Retina (tissue), 1 donor: ENCODE measurements at places on chromosomes 16 and 17.

- DNase-seq: no peak
These were observed 6.5 kb downstream of the MSLN start for GRCh38 chr16:766820-767640.

GRCh38 chr16:88763502-88764053 is 21.4 kb downstream of the PIEZO1 start:
- no peak for DNase-seq

- no peak for DNase-seq
These were observed 68.1 kb upstream of the ZNF750 start for GRCh38 chr17:82907797-82908542.

GRCh38 chr16:1772362-1772907 is at the start of gene EME2:
Gene EME2, plus strand, starts transcription at chr16:1772810. Its CDS starts 418 bp downstream, at chr16:1773228.
- DNase-seq: no peak

GRCh38 chr17:57368637-57369336 is 112.5 kb downstream of the MSI2 start:
- no peak for DNase-seq

GRCh38 chr17:9356488-9356911 is 219.1 kb downstream of the STX8 start:
- peak; percentile 23 for DNase-seq

GRCh38 chr16:75578725-75579124 is 12.5 kb downstream of the GABARAPL2 start:
- no peak for DNase-seq

DNA sequence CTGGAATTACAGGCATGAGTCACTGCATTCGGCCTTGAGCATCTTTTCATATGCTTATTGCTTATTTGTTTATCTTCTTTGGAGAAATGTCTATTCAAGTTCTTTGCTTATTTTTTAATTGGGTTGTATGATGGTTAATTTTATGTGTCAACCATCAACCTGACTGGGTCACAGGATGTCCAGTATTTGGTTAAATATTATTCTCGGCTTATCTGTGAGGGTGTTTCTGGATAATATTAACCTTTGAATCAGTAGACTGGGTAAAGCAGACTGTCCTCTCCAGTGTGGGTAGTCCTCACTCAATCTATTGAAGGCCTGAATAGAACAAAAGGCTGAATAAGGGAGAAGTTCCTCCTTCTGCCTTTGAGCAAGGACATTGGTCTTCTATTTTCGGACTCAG is 142.0 kb downstream of the SSH2 start:
- no peak for DNase-seq

DNA sequence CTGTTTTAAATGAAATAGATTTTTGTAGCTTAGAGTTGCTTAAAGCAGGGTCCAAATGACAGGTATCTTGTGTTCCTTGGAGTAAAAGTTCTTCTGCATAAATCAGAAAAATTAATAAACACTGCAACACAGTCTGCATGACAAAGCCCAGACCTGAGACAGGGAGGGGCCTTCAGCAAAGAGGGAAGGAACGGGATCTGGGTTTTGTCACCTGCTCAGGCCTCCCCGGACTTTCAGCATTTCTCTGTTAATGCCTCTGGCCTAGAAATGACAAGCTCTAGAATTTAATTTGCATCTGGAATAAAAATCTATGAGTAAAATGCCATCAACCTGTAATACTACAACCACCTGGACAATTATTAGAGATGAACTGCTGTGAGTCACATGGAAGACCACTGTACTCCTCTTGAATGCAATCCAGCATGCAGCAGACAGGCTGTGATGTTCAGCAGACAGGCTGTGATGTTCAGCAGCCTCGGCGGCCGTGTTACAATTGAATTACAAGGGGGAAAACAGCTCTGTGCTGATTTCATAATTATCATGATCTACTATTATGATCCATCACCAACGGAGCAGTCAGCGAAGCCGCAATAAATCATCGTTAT is 170.2 kb downstream of the TOX3 start:
- no peak for DNase-seq

- DNase-seq: no peak
These were observed 407 bp upstream of the TMEM94 start for GRCh38 chr17:75456039-75456416.

DNA sequence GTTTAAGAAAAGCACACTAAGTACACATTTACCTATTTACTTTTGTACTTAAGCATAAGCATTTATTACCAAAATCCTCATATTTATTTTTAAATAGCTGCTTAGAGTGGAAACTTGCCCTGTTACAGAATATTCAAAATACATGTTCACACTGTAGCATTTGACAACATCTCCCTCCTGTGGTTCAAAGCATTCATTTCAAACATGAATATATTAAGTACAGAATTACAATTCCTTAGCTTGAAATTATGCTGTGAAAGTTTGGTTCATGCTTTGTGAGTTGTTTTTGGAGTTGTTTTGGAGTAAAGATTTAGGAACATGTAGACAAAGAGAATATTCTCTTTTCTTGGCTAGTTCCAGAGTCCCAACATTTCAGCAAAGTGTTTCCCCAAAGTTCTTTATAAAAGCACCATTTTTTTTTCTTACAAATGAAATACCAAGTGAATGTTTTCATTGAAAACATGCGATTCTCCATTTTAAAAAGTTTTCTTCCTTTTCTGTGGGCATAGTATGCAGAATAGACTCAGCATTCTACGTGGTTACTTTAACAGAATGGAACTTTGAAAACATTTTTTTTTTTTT is 33.2 kb downstream of the TUBD1 start:
- DNase-seq: no peak

GRCh38 chr16:2178321-2179106 is 17.9 kb downstream of the CASKIN1 start:
- DNase-seq: no peak

GRCh38 chr17:82519971-82520903 is 705 bp downstream of the FOXK2 start:
- peak; percentile 54 for DNase-seq

- no peak for DNase-seq
These were observed 61.3 kb upstream of the SIAH1 start for GRCh38 chr16:48446534-48446920.

- DNase-seq: no peak
These were observed 16.0 kb upstream of the TANC2 start for GRCh38 chr17:62950067-62950466.

DNA sequence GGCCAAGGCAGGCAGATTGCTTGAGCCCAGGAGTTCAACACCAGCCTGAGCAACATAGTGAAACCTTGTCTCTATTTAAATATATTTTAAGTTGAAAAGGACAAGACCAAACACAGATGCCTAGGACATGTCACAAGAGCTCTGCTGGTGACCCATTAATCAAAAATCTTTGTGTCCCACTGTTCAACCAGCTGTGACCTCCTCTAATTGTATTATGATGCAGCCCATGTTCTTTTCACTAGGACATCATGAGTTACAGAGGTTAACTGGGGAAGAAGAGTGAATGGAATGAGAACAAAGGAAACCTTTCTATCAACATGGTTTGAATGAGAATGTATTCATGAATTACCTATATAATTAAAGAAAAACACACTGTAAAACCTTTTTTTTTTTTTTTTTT is 7.0 kb downstream of the EFTUD2 start:
- no peak for DNase-seq
